Ammon's horn (tissue), 1 donor: ENCODE measurements at places on chromosomes 1 and 21.

DNA sequence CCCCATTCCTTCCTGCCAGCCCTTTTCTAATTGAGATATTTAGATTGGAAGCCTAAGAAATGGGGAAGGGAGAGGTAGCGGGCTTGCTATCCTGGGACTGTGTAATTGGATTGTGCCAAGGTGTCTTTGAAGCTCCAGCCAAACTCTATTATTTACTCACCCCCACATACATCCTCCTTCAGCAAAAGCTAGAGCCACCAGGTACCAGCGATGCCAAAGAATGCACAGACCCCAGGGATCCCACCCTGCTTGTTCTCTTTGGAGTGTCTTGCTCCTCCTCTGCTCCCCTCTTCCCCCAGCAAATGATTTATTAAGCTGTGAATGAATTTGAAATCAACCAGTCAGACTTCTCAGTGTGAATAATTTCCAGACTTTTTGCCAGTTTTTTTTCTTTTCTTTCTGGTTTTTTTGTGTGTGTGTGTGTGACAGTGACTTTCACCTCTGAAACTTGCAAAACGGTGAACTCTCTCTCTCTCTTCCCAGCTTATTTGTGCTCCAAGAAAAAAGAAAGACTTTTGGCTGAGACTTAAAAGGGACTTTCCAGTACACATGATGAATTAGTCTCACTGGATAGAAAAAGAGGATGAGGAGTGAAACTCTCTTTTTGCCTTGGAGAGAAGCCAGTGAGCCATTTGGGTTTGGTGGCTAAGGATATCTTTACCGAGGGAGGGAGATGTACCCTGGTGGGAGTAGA is 1.8 kb downstream of the VASH2 start:
- DNase-seq, result no peak

- DNase-seq, result no peak
Measured at GRCh38 chr1:97350241-97350640, 570.6 kb downstream of the DPYD start.

DNA sequence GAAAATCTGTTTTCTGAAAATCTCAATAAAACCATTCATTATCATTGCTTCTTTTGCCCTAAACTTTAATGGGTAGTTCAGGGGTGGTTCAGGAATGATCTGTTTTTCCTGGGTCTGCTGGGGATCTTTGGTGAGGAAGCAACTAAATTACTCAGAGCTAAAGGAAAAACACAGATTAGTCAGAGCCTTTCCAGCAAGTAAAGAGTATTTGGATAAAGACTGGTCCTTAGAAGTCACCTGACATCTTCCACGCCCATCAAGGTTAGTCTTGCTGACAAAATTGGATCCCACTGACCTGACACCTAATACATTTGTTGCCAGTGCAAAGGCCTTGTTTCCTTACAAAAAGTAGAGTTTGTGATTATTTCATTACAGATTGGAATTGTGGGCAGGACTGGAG is 24.2 kb downstream of the HSPA13 start:
- no peak for DNase-seq

DNA sequence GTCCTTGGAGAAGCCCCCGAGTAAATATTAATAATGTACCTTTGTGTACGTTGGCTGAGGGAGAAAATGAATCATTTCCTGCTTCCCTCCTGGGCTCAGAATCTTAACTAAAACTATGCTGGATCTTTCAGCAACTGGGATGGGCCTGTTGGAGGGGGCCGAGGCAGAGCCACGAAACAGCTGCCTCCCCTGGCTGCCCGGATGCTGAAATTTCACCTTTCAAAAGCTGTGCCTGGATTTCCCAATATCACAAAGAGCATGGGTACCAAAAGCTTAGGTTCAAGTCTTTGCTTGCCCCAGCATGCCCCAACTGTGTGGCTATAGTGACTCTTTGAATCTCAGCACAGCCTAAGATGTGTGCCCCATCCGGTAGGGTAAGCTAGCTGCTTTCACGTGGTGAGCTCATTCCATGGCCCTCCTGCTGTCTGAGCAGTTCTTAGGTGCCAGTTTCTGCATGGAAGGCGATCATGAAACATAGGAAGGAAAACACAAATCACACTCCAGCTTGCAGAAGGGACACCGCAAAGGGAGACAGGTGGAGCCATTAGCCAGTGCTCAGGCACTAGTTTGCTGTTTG is 473.5 kb downstream of the PTPRU start:
- no peak for DNase-seq

- DNase-seq, result no peak
Measured at GRCh38 chr1:37096523-37096922, 62.2 kb upstream of the GRIK3 start.

- no peak for DNase-seq
Measured at GRCh38 chr1:152758636-152759035, 811 bp downstream of the KPRP start.

DNA sequence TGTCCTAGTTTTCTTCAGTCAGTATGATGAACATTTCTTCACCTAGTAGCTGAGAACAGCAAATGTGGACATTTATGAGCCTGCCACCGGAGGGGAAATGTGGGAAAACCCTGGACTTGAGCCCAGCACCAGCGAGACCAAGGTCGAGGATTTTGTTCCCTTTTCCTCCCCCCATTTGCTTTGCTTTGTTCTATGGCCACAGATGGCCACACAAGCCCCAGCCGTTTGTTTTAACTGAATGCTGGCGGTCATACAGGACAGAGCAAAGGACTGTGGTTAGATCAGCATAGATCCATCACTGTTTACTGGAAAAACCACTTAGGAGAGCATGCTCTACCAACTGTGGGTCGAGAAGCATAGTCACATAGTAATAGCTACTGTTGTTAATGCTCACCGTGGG is 20.9 kb downstream of the SH2D2A start:
- DNase-seq, result peak; percentile 83

DNA sequence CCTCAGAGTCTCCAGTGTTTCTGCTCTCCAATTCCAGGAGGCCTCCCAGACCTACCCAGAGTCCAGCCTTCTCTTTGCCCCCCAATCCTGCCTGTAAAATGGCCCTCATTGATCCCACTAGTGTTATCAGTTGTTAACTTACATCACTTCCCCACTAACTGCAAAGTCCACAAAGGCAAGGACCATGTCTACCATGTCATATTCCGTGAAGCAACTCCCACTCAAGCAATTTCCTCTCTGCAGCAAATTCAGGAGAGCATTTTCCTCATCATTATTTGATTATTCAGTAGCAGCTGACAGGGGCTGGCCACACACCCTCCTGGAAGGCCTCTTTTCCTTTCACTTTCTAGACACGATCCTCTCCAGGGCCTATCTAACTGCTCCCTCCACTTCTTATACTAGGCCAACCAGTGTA is 153.5 kb downstream of the RERE start:
- no peak for DNase-seq

GRCh38 chr1:38586993-38587646 is 272.5 kb downstream of the RRAGC start:
- DNase-seq, result peak; percentile 53

DNA sequence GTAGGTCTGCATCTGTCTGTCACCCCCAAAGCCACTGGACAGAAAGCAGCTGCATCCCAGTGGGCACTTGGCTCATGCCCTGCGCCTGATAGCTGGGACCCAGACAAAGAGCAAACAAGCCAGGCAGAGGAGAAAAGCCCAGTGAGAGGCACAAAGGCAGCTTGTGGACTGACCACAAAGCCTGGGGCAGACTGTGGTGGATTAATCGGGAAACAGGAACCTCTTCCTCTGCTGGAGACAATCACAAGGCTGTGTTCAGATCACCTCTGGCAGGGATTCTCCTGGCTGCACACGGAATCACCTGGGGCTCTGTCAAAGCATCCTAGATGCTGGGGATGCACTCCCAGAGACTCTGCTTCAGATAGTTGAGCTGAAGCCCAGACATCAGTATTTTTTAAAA is 15.2 kb upstream of the GJB5 start:
- no peak for DNase-seq

DNA sequence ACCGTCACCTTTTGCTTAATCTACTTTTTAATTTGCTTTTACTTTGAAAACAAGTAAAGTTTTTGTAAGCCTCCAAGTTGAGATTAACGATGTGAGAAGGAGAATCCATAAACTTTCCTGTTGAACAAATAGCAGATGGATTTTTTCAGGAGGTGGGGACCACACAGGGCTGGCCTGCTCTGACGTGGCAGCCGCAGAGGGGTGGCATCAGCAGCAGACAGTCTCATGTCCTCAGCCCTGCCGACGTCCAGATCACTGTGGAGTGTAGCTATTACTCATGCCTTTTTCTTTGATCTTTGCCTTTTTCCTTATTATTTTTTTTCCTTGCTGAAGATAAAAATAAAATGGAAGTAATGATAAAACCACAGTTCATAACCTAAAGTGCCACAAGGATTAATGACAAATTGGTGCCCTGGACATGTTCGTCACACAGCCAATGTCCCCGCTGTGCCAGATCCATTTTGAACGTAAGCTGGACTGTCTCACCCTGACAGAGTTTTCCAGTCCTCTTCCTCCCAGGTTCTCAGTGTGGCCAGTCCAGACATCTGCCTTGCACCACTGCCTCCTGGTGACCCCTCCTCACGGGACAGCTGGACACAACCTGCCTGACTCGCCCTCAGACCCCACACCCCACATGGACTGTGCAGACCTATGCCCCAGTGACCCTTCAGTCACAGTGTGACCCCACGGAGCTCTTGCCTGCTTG is 15.4 kb upstream of the ZBTB21 start:
- DNase-seq, result no peak

DNA sequence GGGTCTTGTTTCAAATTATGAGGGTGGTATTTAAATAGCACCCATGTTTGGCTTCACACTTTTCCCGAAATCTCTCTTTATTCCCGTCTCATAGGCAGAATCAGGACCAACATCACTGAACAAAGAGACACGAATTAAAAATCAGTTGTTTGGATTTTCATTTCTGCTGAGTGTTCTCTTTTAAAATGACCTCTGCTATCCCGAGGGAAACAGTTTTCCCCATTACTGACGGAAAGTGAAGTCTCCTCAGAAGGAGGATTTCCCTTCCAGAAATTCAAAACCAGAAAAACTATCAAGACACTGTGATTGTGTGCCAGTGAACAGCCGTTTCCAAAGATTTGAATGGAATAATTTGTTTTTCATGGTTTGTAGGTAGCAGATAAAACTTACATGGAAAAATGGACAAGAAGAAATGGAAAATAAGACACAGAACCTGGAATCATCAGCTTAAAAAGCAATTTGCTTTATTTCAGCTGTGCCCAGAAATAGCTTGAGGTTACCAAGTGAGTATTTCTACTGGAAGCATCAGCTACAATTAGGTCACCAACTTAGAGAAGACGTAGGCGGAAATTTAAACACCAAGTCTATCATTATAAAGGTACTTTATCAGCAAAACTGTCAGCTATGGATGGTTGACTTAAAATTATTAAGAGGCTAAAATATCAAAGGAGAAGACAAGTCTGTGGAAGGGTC is 68.5 kb downstream of the RUNX1 start:
- no peak for DNase-seq

DNA sequence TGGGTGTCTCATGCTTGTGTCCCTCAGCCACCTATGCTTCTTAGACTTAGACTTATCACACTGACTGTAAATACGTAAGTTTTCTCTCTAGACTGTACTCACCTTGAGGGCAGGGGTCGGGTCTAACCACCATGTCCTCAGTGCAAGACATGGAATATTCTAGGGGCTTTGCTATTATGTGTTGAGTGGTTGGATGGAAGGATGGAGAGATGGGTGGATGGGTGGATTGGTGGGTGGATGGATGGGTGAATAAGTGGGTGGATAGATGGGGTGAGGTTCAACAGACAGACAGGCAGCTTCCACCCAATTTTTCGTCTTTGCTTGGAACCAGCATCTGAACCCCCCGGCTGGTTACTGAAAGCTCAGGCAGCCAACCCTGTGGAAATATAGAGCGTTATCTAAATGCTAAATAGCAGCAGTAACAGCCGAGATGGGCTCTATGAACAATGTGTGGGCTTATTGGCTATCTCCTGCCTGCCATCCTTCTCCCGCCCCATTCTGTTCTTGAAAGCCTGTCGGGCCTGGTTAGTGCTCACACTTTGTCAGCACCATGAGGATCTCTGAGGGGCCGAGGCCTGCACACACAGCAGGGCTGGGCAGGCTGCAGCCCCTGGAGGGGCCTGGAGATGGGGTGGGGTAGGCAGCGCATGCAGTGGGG is 130.7 kb downstream of the ACTL8 start:
- DNase-seq, result no peak

- peak; percentile 23 for DNase-seq
Measured at GRCh38 chr1:93907718-93908117, 1.5 kb downstream of the GCLM start.
